Nephron progenitor cell (in vitro differentiated cells): ENCODE measurements at places on chromosomes 12 and 14.

GRCh38 chr12:104517880-104518279 is 61.1 kb downstream of the CHST11 start:
- no peak for DNase-seq

DNA sequence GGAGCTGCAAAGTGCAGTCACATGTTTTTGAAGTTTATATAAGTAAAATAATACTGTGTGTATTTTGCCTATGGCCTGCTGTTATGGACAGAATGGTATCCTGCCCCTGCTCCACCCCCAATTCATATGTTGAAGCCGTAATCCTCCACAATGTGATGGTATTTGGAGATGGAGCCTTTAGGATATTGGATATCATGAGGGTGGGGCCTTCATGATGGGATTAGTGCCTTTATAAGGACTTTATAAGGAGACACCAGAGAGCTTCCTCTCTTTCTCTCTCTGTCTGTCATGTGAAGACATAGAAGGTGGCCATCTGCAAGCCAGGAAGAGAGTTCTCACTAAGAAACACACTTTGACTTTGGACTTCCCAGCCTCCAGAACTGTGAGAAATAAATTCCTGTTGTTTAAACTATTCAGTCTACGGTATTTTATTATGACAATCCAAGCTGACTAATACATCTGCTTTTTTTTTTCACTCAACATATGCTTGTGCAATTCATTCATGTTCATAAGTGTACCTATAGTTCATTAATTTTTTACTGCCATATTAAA is 3.1 kb upstream of the CHPT1 start:
- DNase-seq = no peak

DNA sequence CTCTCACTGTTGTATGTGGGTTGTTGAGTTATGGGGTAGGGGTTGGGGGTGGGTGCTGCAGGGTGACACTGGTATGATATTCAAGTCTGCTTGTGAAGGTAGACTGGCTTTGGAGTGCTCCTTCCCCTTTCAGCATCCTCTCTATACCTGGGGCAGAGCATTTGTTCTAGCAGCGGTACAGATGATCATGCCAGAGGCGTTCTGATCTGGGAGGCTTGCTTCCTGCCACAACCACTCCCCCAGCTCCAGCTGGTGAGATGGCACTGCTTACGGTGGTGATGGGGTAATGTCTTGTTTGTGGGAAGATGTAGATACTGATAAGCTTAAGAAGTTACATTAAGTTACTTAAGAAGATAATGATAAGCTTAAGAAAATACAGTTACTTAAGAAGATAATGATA is 131.8 kb downstream of the ERC1 start:
- no peak for DNase-seq

- DNase-seq = no peak
These were observed 980.5 kb downstream of the TMEM121 start for GRCh38 chr14:106506881-106507305.

DNA sequence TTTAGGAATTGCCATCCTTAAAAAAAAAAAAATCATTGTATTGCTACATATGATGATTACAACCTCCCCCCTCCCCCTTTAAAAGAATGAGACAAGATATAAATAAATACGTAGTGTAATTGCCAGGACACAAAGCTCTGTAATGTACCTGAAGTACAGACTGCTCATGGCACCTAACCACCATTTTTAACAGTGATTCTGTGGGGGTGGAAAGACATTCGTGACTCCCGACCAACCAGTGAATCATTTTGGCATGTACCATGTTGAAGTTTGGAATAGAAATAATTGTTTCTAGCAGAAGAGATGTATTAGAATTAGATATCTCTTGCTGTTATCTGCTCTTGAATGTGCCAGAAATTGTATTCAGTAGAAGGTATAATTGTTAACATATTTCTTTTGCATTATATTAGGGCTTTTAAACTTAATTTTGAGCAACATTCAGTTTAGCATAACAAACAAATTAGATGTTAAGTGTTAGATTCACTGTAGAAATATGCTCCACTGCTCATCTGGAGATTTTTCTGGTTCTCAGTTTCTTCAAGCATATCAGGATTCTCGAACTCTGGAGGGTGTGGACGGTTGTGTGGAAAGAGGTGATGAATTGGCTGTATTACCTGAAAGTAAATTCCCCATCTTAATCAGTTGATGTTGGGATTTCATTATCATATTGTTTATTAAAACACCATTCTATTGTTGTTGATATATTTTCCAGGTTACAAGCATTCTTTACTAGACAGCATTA is 31.1 kb downstream of the FRS2 start:
- no peak for DNase-seq

DNA sequence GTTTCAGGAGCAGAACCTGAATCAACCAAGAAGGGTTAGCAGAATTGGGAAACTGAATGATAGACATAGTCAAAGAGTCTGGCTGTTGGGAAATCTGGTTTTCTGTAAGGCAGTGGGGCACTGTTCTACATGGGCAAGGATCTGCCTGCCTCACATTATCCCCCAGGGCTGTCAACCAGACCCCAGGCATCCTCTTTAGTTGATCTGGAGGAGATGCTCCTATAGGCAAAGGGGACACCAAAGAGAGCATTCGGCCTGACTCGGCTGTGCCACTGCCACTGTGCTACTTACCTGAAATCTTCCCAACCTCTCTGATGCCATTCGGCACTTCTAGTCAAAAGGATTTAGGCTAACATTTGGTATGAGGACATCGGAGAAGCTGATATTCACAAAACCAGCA is 4.1 kb downstream of the ISCU start:
- no peak for DNase-seq

DNA sequence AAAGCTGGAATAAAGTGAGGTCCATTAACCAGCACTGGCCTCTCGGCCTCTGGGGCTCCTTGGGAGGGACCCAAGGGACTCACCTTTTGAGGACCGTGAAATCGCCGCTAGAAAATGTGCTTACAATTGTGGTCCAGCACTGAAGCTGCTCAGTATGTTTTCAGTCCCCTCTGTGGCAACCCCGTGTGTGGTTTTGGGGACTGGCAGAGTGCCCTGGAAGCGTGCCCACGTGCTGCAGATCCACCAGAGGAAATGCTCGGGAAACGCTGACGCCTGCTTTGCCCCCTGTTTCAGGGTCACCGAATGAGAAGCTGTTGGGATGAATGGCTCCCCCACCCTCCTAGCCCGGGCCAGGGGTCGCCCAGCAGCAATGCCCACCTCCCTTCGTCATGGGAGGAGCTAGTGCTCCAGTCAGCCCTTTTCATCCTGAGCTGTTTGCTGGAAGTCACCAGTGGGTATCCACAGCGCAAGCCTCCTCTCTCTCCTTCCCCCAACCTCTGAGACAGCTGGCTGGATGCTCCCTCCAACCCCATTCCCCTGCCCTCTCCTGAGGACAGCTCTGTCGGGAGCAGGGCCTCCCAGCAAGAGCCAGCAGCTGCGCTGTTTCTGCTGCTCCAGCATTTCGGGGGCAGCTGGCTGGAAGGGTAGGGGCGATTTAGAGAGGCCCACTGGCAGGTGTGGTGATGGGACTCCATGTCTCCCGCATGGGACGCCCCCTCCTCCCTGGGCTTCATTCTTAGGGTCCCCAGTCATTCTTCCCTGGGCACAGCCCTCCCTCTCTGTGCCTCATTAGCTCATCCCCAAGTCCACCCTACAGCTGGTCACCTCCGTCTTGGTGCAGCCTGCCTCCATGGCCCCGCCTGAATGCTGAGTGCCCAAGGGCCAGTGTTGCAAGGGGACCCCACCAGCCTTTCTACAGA is 33.2 kb upstream of the PPP1R13B start:
- no peak for DNase-seq

GRCh38 chr12:93624595-93625294 is 52.3 kb downstream of the SOCS2 start:
- DNase-seq = no peak

DNA sequence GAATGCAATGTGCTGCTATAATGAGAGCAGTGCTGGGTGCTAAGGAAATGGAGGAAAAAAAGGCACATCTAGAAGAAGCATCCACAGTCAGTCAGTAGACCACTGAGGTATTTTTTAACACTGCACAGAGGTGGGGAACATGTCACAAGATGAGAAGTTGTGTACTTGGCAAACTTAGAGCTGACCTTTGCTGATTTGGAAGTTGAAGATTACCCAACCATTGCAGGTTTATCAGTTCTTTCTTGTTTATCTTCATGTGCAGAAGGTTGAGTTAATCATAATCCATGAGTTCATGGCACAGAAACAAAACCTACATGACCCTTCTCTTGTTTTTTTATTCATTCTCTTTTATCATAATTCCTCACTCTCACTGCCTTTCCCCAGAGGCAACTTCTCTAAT is 3.2 kb upstream of the PAH start:
- DNase-seq = no peak

DNA sequence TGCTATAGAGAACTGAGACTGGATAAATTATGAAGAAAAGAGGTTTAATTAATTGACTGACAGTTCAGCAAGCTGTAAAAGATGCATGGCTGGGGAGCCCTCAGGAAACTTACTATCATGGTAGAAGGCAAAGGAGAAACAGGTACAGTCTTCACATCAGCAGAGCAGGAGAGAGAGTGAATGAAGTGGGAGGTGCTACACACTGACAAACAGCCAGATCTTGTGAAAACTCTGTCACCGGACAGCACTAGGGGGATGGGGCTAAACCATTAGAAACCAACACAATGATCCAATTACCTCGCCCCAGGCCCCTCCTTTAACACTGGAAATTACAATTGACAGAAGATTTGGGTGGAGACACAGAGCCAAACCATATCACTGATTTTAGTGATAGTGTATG is 682.4 kb downstream of the SLC16A7 start:
- DNase-seq = no peak

DNA sequence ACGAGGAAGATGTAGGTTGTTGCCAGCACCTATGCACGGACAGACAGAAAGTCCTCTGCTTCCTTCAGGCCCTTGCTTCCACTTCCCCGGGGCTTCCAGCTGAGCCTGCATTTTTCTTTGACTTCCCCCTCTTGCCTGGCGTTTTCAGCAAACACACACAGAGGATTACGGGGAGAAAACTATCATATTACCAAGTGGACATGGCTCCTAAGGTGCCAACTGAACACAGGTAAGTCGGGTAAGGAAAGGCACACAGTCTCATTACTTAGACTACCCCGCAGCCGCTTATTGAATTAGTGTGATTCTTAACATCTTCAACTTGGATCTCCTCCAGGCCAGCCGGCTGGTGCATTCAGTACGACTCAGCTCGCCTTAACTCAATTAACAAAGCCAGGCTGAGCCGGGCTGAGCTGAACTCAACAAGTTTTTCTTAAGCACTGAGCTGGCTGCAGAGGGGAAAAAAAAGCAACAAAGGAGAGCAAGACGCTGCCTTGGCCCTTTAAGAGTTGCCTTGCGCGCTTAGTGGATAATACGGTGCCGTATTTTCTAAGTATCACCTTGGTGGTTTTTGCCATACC is 19.2 kb upstream of the MAP1LC3B2 start:
- DNase-seq = no peak

DNA sequence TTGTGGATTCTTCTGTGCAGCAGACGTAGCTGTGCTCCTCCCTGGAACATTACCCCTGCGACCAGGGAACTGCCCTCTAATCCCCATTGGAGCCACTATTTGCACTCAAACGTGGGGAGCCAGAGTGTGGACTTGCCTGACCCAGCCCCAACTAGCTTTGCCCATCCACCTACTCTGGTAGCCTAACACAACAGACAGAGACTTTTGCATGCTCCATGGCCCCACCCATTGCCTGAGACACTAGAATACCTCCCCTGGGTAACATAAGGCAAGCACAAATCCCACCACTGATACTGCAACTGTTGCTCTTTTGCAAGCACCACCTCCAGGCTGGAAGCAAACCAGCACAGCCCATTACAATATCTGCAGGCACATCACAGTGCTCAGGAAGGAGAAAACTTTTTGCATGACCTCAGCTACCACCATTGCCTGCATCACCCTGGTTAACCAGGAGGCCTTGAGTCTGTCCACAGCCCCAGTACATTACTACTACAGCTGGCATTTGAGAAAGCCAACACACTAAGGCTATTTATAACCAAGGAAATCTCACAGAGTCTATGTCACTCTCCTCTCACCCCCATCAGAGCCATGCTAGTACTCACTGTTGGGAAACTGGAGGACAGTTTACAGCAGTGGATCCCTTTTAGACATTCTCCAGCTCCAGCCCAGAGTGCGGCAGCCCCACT is 15.0 kb downstream of the CEP128 start:
- no peak for DNase-seq

DNA sequence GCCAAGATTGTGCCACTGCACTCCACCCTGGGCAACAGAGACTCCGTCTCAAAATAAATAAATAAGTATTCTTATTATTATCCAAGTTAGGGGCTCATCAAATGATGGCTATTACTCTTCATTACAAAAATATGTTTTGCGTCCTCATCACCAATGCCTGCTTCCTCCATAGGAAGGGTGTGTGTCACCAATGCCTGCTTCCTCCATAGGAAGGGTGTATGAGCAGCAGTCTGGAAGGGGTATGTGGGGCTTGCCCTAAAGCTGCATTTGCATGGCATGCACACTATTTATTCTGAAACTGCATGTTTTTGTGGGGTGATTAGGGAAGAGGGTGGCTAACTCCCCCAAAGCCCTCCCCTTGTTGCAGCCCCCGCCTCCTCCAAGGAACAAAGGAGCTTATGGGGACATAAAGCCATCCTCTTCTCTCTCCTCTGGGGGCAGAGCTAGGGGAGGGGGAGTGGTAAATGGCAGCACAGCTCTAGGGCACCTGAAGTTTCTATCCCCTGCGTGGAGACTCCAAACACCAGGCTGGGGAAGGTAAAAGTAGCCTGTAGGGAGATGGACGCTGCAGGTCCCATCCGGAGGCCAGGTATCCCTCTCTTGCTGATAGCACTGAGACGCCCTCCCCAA is 1.3 kb downstream of the CAMKK2 start:
- DNase-seq = no peak

DNA sequence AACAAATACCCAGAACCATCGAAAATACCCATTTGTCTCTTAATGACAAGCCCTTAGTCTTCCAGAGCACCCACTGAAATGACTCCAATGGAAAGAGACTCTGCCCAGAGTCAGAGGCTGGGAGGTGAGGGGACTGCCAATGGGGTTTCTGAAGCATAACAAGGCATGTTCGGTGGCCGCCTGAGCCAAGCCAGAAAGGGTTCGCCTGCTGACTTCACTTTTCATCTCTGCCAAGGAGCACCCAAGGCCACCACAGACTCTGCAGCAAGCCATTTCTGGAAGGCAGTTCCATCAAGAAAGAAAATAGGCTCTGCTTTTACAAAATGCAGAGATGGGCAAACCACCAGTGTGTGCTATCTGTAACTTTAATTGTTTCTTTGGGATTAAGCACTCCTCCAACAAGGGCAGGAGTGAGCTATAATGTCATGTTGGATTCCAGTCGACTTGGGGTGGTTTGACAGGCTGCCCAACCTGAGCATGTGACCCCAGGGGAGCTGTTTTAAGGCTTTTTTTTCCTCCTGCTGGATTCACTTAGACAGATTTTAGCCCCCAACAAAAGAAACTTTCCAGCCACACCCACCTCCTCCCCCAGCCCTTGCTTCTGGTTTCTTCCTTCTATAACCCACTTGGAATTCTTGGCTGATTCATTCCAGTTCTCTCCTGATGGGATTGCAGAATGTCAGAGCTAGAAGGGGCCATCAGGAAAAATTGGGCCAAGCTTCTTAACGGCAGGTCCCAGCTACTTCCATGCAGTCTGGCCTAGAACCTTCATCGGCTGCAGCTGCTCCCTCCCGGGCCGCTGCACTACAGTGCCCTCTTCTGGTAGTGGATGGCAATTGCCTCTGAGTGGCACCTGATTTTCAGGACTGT is 24.1 kb downstream of the CKAP4 start:
- DNase-seq = peak; percentile 80
